Hematopoietic multipotent progenitor cell treated with erythropoietin and hydrocortisone succinate and interleukin-3 and kit ligand, for 17 days (in vitro differentiated cells): ENCODE measurements at places on chromosomes 3 and 15.

DNA sequence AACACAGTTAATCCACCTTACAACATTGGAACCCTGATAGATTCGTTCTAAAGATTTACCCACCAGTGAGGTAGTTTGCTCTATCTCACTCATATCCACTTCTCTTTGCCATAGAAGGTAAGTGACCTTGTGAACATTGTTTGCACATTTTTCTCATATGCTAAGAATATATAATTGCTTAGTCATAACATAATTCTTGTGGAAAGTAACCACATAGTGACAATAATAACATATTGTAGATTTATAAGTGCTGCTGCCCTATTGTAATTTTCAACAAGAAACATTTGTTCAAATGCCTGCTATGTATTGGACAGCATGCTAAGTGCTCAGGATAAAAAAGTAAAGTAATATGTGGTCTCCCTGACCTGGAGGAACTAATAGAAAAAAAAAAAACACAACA, 554.2 kb upstream of the KCNMB2 start:
- DNase-seq = no peak

DNA sequence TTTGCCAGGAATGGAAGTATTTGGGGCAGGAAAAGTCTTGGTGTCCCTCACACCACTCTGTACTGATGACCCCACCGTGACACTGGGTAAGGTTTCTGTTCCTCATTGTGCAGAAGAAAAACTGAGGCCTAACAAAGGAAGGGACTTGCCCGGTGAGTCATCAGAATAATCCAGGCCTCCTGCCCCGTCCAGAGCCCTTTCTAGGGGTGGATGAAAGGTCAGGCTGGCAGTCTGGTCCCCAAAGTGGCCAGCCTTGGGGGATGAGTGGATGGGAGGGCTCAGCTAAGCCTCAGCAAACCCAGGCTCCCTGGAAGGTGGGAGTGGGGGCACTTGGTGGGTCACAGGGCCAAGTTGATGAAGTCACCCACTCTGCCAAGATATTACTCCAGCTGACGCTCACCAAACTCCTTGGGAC, 2.3 kb upstream of the DNAH1 start:
- DNase-seq = no peak

- no peak for DNase-seq
Observed at GRCh38 chr3:98530676-98531075, 1.1 kb upstream of the GPR15 start.

- no peak for DNase-seq
Observed at GRCh38 chr15:66931768-66932633, 133.4 kb upstream of the SMAD3 start.

DNA sequence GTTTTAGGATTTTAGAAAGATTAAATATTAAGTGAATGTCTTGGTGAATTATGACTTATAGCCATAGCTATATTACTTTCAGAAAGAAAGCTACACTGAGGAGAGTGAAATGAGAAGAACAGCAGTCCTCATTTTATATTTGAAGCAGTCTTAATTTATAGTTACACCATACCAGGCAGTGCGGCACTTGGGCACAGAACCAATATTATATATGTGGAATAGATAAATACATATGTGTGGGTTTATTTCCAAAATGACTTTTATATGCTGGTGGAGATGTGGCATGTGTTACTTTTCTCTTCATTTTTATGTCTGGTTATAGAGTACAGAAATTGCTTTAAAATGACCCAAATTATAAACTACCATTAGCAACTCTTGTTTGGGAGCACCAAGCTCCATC, 759.5 kb downstream of the GRM7 start:
- no peak for DNase-seq

- DNase-seq = no peak
Observed at GRCh38 chr3:9664119-9664751, 14.9 kb downstream of the MTMR14 start.

GRCh38 chr15:83068054-83068453, 1.0 kb upstream of the BTBD1 start:
- DNase-seq = no peak

DNA sequence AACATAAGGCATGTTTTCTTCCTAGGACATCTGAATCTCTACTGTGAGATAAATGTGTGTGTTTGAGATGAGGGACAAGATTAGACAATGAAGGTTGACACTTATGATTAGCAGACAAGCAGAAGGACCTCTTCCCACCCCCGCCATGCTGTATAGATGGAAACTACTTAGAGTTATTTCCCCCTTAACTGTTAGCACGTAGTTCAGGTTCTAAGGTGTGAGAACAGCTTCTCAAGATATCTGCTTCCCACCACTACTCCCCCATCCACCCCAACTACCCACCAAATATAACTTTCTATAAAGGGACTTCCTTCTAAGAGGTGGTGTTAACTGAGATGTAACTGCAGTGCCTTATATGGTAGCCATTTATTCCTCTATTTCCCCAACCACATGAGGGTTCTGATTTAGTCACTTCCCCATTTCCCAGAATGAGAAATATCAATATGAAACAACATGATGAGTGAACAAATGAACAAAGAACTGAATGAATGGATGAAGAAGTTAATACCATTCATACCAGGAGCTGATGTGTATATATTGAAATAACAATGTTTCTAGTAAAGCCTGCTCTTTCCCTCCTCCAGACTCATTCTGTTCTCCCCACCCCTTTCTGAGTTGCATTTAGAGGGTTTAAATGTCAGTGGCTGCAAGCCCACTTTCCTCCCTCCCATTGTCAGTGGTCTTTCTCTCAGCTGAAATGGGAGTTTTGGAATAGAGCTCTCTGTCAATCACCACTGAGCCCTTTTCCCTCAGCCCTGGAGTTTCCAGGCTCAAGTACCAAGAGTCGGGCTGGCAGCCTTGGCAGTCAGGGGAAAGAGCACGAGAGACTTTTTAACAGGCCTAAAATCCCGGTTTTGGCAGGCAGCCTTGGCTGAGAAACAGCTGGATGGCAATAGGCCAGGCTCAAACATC, 7.7 kb upstream of the RFTN1 start:
- DNase-seq = no peak

- peak; percentile 34 for DNase-seq
Observed at GRCh38 chr3:30012941-30013543, 593.4 kb upstream of the TGFBR2 start.

GRCh38 chr3:33231756-33232465, 13.3 kb upstream of the SUSD5 start:
- no peak for DNase-seq

- DNase-seq = no peak
Observed at GRCh38 chr3:154122552-154122911, 1.3 kb downstream of the ARHGEF26 start.

DNA sequence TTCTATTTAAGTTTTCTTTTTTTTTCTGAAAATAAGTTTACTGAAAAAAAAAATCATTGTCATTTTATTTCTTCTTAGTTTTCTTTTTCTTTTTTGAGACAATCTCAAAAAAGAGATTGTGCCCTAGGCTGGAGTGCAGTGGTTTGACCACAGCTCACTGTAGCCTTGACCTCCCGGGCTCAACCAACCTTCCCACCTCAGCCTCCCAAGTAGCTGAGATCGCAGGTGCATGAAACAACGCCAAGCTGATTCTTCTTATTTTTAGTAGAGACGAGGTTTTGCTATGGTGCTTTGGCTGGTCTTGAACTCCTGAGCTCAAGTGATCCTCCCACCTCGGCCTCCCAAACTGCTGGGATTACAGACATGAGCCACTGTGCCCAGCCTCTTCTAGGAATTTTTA, 65.7 kb upstream of the OSTN start:
- no peak for DNase-seq

GRCh38 chr3:38283810-38284755, 2.0 kb downstream of the SLC22A14 start:
- DNase-seq = no peak

- DNase-seq = no peak
Observed at GRCh38 chr3:132665230-132665745, 5.2 kb downstream of the UBA5 start.

- DNase-seq = no peak
Observed at GRCh38 chr3:185420762-185421161, 57.8 kb downstream of the MAP3K13 start.

DNA sequence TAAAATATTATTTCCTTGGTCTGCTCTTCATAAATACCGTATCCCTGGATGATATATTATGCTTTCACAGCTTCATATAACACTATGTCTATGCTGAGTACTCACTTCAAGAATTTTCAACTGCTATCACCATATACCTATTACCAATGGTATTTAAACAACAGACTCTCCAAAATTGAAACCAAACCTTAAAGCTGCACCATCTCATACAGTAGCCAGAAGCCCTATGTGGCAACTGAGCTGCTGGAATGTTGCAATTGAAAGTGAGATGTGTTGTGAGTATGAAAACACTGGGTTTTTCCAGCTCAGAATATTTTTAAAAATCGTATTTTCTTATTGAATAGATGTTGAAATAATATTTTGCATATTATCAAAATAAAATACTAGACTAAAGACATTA, 130.1 kb upstream of the GOLGA6L6 start:
- DNase-seq = no peak

DNA sequence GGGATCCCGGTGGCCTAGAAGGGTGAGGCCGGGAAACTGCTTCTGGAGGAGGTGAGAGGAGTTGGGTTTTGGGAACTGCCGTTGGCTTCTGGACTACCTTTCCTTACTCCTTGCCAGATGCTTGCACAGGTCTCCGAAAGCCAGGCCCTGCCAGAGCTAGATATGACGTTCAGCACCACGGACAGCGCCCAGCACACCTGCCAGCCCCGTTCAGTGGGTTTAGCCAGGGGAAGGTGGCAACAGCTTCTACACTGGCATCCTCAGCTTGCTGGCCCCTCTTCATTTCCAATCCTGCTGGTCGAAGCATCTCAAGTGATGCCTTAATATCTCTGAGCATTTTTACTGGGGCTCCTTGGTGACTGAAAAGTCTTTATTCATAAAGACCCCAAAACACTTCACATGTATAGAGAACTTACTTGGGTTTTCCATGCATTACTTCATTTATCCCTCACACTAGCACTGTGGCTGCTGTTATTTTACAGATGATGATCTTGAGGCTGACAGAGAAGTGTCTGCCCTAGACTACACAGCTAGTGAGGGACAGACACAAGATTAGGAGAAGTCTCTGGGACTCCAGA, 21.9 kb downstream of the HCN4 start:
- peak; percentile 11 for DNase-seq
